ENCODE measurements at places on chromosomes 3 and 15.

DNA sequence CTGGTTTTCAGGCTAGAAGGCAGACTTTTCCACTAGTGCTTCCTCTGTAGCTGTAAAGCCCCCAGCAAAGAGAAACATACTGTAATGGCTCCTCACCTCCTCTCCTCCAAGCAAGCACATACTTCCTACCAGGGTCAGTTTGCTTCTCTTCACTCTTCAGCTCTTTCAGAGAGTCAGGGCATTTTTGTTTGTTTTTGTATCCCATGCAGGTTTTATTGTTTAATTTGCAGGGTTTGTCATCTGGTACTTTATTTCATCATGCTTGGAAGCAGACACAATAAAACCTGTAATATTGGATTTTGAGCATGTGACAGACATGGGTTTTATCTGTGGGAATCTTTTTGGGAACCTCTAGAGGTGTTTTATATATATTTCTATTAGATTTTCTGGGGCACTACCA, 753.3 kb upstream of the ROBO1 start:
- DNase-seq: no peak

- DNase-seq: peak; percentile 32
These were observed 17.9 kb downstream of the TMEM43 start for GRCh38 chr3:14142567-14143270.

DNA sequence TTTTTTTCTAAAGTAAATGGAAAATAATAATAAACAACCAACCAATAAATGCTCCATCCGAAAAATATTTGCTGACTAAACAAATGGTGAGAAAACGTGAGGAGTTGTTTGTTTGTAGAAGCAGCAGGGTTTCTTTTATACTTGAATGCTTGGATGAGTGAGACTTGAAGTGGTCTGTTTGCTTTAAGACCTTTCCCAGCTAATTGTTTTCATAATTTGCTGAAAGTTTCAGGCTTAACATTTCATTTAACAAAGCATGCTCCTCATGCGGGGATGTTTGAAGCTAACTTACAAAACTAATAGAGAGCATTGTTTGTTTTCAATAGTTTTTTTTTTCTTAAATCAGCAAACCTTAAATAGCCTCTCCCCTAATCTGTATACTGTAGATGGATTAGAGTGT, 484.6 kb downstream of the ROBO2 start:
- no peak for DNase-seq

GRCh38 chr3:143427631-143428030, 308.1 kb downstream of the CHST2 start:
- no peak for DNase-seq

- DNase-seq: no peak
These were observed 12.8 kb downstream of the PPCDC start for GRCh38 chr15:75036212-75036616.

DNA sequence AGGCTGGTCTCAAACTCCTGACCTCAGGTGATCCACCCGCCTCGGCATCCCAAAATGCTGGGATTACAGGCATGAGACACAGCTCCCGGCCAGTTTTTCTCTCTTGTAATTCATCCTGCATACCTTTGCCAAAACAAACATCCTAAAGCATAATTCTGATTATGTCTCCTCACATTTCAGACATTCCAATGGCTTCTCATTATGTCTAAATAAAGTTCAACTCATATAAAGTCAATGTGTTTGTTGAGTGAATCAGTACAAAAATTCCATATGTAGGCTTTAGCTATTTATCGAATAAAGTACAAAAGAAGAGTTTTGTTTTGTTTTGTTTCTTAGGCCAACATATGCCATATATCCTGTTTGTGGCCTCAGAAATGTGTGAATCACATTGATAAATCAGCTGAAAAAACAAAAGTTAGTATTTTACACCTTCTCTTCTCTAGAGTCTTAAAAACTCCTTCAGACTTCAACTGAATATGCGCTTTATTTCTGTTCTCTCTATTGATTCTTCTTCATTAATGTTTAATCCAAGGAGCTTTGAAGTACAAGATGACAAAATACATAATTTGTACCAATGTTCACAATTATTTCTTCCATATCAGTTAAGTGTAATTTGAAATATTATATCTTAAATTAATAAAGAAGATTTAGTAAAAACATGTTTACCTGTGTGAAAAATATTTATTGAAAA, 165.8 kb downstream of the MECOM start:
- DNase-seq: no peak

All from stimulated activated CD4-positive, alpha-beta T cell treated with anti-CD3 and anti-CD28 coated beads, Interleukin-15, amount 100 ng/mL, for 1 hour (primary cell).